Stimulated activated CD8-positive, alpha-beta memory T cell treated with anti-CD3 and anti-CD28 coated beads, Interleukin-15, amount 100 ng/mL, for 24 hours (primary cell): ENCODE measurements at places on chromosomes 1 and 21.
A peak's percentile ranks its signal among the peaks of the same experiment; 100 is the strongest.

GRCh38 chr21:35051287-35051818, 2.3 kb upstream of the RUNX1 start:
- peak; percentile 52 for DNase-seq

DNA sequence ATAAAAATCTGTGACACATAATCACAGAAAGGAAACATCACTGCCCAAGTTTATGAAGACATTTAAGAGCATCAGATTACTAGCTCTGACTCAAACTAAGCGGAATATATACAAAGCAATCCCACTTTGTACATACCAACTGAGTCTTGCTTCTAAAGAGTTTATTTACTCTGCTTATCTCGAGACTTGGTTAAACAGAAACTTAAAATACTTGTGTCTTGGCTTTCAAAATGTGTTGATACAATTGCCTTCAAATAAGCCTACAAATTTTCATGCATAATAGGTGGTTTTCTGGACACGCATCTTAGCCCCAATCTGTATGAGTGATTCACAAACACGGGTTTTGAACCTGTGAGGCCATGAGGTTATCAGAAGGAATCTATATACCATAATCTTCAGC, 21.0 kb downstream of the CD160 start:
- DNase-seq, result no peak

DNA sequence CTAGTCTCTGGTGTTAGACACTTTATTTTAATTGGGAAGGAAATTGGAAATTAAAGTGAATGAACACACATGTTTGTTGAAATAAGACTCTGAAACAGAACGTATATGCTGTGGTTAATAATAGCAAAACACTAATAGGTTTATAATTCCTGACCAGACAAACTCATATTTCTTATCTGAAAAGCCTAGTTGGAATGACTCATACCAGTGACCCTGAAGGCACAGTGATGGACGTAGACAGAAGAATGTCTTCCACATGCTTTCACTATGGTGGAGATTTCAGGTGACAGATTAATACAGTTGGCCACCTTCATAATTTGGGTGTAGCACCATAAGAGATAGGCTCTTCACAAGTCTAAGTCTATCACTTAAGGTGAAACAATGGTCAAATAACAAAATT, 83.0 kb upstream of the COL11A1 start:
- no peak for DNase-seq

DNA sequence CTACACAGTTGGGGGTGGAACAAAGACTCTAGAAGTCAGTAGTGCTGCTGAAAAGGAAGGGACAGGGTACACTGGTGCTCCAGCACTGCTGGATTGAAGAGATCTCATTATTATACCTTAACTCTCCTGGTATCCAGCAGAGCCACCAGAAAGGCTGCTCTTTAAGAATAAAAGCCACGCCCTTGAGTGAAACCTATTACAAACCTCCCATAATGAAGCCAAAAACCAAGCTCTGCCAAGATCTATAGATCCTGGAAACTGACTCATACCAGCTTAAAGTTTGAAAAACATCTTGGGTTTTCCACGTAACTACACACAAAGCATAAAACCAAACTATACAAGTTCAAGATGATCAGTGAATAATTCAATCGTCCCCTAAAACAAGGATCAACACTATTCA, 38.0 kb downstream of the ADSS2 start:
- no peak for DNase-seq

- no peak for DNase-seq
These were observed 26.6 kb upstream of the CD84 start for GRCh38 chr1:160605792-160606479.

- no peak for DNase-seq
These were observed 11.6 kb upstream of the MAPKAPK2 start for GRCh38 chr1:206672844-206673758.

DNA sequence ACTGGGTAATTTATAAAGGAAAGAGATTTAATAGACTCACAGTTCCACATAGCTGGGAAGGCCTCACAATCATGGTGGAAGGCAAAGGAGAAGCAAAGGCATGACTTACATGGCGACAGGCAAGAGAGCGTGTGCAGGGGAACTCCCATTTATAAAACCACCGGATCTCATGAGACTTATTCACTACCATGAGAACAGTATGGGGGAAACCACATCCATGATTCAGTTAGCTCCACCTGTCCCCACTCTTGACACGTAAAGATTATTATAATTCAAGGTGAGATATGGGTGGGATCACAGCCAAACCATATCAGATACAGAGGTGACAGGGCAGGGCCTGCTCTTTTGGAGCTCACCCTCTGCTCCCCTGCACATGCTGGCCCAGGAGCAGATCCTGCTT, 31.4 kb upstream of the TMEM61 start:
- DNase-seq, result no peak

DNA sequence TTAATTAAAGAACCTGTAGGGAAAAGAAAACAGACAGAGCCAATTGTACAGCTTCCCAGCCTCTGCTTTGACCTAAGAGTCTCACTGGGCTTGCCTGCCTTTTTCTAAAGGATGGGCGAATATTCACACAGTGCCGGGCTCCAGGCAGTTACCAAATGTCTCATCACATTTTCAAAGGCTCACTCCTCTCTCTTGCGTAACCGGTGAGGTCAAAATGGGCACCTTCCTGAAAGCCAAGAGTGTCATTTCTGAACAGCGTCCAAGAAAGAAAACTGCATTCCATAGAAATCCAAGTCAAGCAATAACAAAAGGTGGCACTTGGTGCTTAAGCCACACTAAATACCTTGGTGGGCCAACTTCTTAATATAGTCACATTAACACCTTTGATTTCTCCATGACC, 710 bp upstream of the PALMD start:
- DNase-seq, result no peak

DNA sequence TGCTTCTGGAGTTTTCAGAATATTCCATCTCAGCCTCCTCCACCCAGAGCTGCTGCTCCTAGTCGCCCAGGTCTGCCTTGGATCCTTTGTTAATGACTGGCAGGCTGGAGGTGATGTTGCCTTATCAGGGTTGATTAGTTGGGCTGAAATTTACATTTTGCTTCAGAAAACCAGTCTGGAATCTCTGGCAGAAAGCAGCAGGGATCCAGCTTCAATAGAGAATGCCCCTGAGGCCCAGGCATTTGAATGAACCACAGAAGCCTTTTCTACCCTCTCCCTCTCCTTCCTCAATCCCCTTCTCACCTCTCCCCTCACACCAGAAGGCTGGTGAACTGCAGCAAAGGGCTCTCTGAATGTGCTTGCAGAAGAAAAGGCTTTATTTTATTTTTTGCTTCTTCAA, 83.2 kb downstream of the PLXNA2 start:
- DNase-seq, result no peak

GRCh38 chr1:209586221-209586740, 2.8 kb downstream of the CAMK1G start:
- DNase-seq, result no peak

DNA sequence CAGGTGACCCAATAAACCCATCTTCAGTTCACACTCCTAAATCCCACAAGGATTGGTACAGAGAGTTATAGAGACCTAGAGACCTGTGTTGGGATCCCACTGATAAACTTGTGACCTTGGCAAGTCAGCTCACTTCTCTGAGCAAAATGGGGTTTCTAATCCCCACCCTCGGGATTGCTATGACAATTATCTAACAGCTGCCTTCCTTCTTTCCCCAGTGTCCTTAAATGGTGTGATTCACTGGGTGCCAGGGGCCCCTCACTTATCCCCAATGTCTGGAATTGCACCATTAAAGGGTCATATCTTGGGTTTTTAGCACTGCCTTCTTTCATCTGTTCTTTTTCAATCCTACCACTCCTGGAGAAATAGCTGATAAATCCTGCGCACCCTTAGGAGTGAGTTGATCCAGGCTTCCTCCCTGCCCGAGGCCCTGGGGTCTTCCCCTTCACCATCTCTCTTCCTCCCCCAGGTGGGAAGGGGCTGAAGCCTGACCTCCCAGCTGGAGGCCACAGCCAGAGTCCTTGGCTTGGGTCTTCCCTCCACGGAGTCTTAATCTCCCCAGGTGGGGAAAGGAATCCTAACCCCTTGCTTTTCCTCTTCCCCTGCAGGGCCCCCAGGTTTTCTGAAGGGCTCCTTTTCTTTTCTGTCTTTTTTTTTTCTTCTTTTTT, 39.7 kb downstream of the LACTBL1 start:
- DNase-seq, result no peak

DNA sequence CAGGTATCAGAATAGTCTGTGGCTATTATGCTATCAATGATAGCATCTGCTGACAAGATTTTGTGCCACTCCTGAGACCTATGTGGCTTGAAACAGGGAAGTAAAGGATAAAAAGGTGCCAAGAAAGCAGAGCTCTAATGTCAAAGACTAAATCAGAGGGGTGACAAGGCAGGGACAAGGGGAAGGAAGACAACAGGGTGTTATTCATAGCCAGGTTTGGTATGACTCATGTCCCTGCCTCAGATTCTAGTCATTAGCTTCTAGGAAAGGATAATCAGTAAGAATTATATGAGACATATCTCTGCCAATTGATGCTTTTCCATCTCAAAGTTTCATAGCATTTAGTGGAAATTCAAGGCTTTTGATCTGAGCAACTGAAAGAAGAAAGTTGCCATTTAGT, 31.8 kb upstream of the PLD5 start:
- DNase-seq, result no peak

DNA sequence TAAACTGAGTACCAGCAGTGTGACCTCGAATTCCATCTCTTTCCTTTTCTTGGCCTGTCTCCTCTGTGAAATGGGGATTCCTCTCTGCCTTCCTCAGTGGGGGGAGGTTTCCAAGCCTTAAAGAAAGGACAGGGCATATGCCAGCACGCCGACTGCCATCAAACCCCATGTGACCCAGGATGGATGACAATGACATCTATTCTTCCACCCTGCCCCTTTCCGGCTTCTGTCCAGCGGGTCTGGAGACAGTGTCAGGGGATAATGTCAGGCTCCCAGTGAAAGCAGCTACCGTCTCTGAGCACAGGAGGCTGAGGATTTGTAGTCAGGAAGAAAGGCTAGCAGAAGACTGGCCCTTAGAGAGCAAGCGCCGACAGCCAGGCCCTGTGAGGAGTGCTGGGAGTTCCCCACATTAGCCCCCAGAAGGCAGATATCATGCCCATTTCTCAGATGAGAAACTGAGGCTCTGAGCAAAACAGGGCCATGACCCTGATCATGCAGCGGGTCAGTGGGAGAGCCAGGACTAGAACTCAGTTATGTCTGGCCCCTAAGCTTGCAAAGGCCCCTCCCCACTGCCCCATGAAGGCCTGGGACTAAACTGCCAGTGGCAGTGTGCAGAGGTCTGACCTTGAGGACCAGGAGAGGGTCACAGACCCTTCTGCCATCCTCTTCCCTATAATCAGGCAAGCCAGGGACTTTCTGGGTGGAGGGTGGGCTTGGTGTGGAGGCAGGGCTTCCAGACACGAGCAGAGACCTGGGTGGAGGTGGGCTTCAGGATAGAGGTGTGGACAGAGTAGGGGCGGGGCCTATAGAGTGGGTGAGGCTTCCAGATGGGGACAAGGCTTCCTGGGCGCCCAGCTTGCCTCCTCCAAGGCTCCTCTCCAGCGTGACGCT, 30.1 kb downstream of the CDCA8 start:
- no peak for DNase-seq

GRCh38 chr1:162463021-162463420, 34.6 kb upstream of the UHMK1 start:
- no peak for DNase-seq

- no peak for DNase-seq
These were observed 2.6 kb upstream of the LAD1 start for GRCh38 chr1:201401700-201402099.

DNA sequence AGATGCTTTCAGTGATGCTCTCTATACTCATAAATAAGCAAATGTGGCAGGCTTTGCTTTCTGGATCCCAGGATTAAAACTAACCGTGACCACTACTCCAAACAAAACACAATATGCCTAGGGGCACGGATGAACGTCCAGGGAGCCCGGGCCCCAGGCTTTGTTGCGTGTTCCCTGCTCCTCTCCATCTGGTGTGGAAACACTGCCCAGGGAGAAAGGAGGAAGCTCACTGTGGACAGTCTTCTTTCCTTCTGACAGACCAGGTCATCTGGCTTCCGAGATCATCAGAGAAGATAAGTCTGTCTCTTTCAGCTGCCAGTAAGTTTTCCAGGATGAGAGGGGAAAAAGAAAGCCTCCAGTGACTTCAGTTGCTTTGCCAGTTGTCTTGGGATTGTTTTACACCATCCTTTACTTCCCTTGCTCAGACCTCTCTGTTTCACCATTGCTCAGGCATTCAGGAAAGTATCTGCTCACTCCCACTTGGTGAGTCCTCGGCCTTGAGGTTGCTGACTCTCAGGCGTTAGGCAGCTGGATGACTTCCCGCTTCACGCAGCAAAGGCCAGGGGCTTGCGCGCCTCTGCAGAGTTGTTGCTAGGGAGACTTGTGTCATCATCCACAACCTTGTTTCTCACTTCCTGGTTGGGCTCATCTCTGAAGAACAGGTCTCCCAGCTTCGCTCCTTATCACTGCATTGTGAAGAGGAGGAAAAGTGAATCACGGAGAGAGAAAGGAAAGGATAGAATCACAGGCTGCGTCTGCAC, 20.6 kb upstream of the PGD start:
- DNase-seq, result no peak

GRCh38 chr1:67336783-67337182, 29.1 kb downstream of the IL12RB2 start:
- no peak for DNase-seq

GRCh38 chr1:45640293-45640692, 16.4 kb upstream of the CCDC17 start:
- no peak for DNase-seq

- DNase-seq, result no peak
These were observed 2.1 kb downstream of the LRRC42 start for GRCh38 chr1:53948291-53948690.

GRCh38 chr1:228066891-228067654, 15.4 kb upstream of the ARF1 start:
- no peak for DNase-seq

DNA sequence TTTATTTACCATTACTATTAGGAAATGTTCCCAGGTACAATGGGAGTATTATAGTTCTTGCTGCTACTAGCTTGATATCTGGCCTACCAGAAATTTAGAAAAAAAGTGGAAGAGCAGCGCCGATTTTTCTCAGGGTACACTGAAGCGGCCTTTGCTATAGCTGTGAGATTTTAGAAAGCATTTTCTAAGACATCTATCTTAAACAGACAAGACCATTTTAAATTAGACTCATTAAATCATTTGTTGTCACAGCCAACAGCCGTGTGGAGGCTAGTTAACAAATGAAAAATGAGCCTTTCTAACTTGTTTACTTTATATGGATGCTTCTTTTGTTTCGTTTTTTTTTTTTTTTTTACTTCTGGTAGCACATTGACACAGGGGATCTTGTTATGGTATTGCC, 183.2 kb upstream of the ZRANB2 start:
- DNase-seq, result no peak

DNA sequence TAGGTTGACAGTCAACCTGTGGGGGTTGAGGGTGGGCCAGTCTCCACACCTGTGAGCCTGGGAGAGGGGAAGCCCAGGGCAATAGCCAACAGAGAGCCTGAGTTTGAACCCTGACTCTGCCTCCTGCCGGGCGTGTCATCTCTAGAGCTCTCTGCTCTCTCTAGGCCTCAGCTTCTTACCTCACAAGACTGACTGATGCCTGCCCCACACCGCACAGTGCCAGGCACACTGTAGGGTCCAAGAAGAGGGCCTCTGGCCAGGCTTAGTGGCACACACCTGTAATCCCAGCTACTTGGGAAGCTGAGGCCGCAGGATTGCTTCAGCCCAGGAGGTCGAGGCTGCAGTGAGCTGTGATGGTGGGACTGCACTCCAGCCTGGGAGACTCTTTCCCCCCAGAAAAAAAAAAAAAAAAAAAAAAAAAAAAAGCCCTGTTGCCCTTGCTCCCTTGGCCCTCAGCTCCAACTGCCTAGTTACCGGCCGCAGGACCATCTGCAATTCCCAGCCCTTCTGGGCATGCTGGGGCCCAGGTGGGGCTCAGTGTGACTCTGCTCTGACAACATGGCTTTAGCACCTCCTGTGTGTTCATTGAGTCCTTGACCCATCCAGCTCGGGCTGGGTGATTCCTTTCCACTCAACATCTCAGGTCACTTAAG, 25.1 kb downstream of the GRHL3 start:
- no peak for DNase-seq
